ENCODE measurements at places on chromosomes 4 and X. TPM values are rescaled to one million over a fixed set of nuclear protein-coding genes. Genes with fewer than 3 reads are reported as not detected.

UCHL1 gene
- 49.9 TPM for polyA plus RNA-seq

PAGE2 gene
- not detected for polyA plus RNA-seq

SHROOM2 gene
- polyA plus RNA-seq, result 1.8 TPM

TMEM31 gene
- polyA plus RNA-seq, result not detected

NUP62CL gene
- 3.6 TPM for polyA plus RNA-seq

TREX2 gene
- not detected for polyA plus RNA-seq

GAGE12H gene
- not detected for polyA plus RNA-seq

AFP gene
- not detected for polyA plus RNA-seq

DNA sequence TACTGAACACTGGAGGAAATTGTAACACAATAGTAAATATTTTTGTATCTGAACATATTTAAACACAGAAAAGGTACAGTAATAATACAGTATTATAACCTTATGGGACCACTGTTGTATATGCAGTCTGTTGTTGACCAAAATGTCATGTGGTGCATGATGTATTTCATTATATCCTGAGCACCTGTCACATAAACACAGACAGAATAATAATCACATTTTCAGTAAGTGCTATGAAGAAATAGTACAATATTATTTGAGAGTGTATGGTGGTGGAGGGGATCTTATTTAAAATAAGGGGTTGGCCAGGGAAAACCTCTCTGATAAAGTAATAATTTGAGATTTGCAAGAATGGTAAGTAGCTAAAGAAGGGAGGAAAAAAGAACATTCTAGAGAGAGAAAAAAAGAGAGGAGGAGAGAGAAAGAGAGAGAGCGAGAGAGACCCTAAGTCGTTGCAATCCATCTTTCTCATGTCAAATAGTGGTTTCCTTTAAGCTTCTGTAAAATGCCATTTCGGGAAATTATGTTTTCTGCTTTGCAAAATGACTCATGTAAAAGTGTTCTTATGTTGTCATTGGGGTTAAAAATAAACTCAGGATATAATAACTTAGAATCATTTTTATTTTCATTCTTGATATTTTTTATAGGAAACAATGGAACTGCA, 19.3 kb upstream of the CLNK start:
- no peak for DNase-seq

DNA sequence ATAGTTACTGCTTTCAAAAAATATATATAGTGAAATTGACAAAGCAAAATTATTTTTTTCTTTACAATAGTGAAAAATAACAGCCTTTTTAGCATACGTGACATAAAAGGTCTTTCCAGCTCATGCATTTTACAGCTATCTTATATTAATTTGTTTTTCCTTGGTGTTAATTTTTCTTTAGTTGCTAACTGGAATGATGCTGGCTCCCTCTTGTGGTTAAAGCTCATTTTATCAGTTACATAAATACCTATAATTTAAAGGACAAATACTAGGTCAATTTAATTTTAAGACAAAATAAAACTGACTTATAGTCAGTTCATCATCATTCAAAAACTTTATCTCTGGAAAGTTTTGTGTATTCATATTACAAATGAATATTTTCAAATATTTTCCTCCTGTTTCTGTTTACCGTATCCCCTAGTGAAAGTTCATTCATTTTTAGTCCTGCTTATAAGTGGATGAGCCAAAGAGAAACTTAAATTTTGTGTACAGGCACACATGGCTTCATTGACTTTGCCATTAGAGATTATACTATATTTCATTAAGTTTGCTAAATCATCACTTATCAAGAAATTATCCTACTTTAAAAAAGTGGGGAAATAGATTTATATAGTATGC, 9.9 kb upstream of the ANAPC4 start:
- no peak for DNase-seq

DNA sequence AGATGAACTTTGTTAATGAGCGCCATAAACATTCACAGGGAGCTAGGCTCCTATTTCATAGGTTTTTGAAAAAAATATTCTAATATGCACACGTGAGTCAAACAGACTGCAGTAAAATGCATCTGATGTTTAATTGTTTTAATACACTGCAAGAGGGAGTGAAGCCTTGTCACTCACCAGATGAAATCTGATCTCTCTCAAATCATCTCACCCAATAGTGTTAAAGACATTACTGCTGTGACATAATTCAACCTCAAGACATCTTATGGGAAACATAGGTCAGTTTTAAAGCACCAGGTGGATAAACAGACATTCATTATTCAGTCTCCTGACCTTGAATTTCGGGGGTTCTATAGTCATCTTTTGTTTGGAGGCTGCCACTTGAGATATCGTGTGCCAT, 148.3 kb downstream of the MAML3 start:
- DNase-seq, result no peak

GRCh38 chr4:78424461-78424860, 127.1 kb upstream of the ANXA3 start:
- DNase-seq, result no peak

DNA sequence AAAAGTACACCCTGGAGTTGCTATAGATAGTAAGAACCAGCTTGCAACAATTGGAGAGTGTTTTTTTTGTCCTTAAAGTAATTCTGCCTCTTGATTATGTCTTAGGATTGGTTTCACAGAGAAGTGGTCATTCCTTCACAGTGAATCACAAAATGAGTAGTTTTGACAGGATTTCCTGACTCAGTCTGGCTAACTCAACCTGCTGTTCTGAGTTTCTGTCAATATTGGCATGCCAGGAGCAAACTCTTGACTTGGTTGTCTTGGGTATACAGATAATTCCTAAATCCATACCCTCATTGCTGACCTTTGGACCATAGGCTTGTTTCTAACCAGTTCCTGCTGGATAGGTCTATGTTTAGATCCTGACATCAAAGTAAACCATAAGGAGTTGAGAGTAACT, 9.4 kb downstream of the FHIP1A start:
- no peak for DNase-seq

DNA sequence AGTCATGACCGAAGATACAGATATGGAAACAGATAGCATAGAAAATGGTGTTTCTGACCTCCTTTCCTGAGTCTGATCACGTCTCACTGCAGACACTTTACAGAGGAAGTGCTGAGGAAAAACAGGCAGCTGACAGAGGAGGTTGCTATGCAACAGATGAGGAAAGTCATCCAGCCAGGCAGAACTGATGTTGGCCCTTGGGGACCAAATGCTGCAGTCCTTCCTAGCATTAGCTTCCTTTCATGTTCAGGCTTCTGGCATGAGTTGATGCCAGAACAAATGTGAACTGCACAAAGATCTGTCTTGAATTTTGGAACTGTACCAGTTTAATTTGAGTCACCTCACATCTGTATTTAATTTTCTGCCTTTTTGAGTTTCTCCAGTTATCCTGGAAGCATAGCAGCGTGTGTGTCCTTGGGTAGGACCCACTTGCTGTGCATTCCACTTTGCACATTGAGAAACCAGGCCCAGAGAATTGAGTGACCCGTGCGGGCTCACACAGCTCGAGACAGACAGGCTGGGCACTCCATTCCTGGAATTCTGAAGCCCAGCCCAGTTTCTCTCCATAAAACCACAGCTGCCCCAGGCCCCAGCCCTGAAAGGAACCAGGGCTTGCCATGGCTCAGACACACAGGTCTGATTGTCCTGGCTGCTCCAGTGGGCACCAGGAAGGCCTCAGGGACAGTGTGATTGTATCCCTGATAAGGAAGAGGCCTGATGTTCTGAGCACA, 1.4 kb upstream of the MAGED1 start:
- peak; percentile 74 for DNase-seq

DNA sequence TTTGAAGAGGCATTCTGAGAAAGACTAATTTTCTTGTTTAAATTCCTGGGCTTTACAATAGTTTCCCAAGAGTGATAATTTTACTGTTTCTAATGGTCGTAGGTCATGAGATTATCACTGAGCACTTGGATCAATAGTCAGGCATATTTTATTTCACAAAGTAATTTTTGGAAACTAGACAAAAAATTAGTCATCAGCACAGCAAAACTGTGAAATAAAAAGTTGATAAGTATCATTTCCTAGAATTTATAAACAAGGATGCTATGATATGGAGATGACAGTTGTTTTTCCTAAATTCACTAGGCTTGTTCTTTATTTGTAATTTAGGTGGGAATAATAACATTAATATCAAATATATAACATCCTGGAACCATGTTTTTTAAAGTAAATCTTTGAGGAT, 33.0 kb downstream of the SULT1B1 start:
- no peak for DNase-seq

GRCh38 chrX:17597836-17598439, 139.4 kb upstream of the SCML1 start:
- peak; percentile 90 for DNase-seq

DNA sequence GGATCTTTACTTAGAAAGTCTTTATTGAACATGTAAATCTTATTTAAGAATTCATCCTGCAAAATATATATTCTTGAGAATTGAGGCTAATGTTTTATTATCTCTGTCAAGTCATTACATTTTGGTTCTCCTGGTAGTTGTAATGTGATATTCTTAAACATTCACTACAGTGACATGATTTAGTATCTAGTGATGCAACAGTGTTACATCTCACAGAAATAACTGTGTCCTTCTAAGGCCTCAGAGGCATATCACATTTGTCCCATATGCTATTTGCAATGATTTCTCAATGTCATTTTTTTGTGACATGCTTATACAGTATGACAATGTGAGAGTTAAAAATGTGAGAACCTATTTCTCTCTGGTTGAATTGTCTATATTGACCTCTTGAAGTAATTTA, 34.1 kb downstream of the PRRG1 start:
- no peak for DNase-seq

DNA sequence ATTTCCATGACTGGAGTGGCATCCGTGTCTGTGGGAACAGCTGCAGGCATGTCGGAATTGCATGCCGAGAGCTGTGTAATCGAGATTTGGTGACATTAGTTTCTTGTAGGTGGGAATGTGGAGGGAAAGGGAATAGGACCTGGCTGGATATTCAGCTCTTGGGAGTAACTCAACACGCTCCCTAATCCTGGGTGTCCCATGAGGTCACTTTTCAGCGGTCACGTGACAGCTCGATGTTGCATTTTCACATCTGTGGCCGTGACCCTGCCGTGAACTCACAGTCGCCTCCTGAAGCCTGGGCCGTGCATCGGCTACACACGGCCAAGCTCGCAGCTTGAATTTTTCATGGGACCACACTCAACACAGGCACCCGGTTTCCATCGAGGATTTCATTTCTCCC, 25.8 kb upstream of the PSAPL1 start:
- DNase-seq, result no peak

- DNase-seq, result no peak
Observed at GRCh38 chrX:2500803-2501558, at the start of the genes DHRSX and ZBED1. Gene DHRSX, minus strand, starts transcription at chrX:2500976. Its CDS starts 51 bp downstream, at chrX:2500925. Gene ZBED1, minus strand, starts transcription at chrX:2500976. Its CDS starts 10,257 bp downstream, at chrX:2490719.

DNA sequence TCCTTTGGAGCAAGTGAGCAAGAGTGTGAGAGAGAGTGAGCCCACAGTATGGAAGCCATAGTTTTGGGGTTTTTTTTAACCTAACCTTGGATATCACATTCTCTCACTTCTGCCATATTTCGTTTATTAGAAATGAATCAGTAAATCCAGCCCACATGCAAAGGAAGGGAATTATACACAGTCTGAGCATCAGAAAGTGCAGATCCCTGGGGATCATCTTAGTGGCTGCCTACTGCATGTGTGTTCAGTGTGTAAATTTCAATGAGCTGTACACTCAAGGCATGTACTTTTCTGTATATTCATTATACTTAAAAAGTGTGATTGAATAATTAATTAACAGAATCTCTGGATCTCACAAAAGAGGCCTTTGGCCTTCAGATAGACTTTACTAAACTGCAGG, 133.8 kb upstream of the PRPS2 start:
- no peak for DNase-seq

DNA sequence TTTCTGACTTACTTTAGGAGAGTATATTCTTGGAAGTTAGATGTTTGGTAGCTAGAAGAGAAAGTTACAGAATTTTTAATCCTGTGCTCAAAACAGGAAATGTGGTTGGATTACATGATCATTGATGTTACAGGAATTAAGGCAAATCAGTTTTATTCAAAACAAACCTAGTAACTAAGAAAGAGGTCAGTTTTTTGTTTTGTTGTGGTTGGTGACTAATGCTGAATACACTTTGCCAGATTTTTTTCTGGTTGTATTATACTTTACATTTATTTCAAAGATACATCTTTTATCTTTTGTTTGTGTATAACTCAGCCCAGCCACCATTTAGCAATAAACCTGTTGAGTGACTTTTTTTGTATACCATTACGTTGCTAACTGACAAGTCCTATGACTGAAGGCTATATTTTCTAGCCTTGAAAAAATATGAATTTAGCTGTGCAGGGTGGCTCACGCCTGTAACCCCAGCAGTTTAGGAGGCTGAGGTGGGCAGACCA, 116.7 kb downstream of the KLHL8 start:
- no peak for DNase-seq

- DNase-seq, result no peak
Observed at GRCh38 chrX:149837639-149838038, 43.3 kb upstream of the MAGEA8 start.

Data from sigmoid colon (tissue), 7 donors.